ENCODE measurements at places on chromosomes 1 and 21. TPM values are rescaled to one million over a fixed set of nuclear protein-coding genes. Genes with fewer than 3 reads are reported as not detected.

- H3K4me1 ChIP-seq = peaks cover 4% of the 10 kb centered on the region
- H3K36me3 ChIP-seq = no peaks in the 10 kb centered on the region
- H3K27me3 ChIP-seq = no peaks in the 10 kb centered on the region
- peak; percentile 44 for DNase-seq
- H3K27ac ChIP-seq = no peak within 1 kb of the TSS
- peak within 1 kb of the TSS; percentile 38 for H3K4me3 ChIP-seq
These were observed at the start of gene ZNF695 for GRCh38 chr1:247007511-247008405. ZNF695 (minus strand) TSS chr1:247008057; CDS start chr1:247007908, 149 bp downstream.

DNA sequence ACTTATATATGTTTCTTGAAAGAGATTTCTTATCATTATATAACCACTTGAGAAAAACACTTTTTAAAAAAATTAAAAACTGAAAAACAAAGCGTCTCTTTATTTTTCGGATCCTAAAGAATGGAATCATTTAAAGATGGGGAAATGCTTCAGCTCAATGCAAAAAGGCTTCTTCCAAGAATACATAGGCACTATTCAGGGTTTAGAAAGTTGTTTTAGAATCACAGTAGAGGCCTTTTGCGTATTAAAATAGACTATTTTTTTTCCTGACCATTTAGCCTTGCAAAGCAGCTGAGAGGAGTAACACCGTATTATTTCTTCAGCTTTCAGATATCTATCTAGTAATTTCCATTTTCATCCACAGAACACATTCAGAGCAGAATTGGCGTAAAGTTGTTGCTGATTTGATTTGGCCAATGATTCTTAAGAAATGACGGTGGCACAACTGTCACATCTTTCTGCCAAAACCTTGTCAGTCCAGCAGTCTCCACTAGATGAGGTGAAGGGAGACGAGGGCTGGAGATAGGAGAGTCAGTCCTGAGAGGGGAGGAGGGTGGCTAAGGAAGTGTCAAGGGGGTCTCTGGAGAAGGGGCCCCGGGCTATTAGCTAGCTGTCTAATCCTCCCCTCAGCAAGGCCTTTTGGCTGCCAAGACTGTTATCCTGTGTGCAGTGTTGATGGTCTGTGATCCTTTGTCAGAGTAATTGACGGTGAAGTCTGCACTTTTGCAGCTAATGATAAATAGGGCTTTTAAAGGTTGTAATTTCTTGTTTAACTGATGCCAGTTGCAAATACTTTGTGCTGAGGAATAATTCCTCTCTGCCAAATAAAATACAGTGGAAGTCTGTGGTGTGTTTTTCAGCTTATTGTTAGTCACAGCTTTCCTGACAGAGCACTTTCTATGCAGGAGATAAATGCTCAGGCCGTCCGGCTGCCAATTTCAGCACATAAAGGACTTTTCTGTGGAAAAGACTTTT, 34.7 kb downstream of the PRRX1 start:
- H3K27me3 ChIP-seq = no peaks in the 10 kb centered on the region
- no peak overlapping the region for H3K4me3 ChIP-seq
- DNase-seq = no peak
- H3K36me3 ChIP-seq = no peaks in the 10 kb centered on the region

DNA sequence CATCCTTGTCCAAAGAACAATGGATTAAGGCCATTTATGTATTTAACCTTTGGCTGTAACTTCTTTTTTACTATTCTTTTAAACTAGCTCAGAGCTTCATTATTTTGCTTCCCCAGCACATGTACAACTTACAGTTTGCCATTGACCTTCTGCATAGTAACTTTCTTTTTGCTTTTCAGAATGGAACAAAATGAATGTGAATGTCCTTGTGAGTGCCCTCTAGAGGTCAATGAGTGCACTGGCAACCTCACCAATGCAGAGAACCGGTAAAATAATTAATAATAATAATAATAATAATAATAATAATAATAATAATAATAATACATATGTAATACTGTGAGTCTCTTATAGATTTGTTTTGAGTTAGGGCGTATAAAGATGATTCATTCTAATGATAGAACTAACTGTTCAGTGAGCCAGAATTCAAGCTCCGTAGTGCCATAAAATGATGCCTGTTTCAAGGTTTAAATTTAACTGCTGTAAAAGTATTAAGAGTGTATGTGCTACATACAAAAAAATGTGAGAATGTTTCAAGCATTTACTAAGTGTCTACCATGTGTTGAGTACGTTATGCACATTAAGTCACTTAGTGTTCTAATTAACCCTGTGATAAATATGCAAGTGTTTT, 69.0 kb upstream of the RAVER2 start:
- no peaks in the 10 kb centered on the region for H3K27me3 ChIP-seq
- H3K4me3 ChIP-seq = no peak overlapping the region
- H3K36me3 ChIP-seq = no peaks in the 10 kb centered on the region

- H3K27ac ChIP-seq = no peak overlapping the region
- H3K36me3 ChIP-seq = no peaks in the 10 kb centered on the region
- no peak for DNase-seq
- H3K4me3 ChIP-seq = no peak overlapping the region
- H3K4me1 ChIP-seq = no peaks in the 10 kb centered on the region
These were observed 47.7 kb upstream of the DNAH14 start for GRCh38 chr1:224881762-224882211.

GRCh38 chr1:81114191-81114590, 686.5 kb upstream of the ADGRL2 start:
- no peaks in the 10 kb centered on the region for H3K36me3 ChIP-seq
- no peak overlapping the region for H3K4me3 ChIP-seq
- no peak overlapping the region for H3K27ac ChIP-seq
- H3K27me3 ChIP-seq = no peaks in the 10 kb centered on the region

DNA sequence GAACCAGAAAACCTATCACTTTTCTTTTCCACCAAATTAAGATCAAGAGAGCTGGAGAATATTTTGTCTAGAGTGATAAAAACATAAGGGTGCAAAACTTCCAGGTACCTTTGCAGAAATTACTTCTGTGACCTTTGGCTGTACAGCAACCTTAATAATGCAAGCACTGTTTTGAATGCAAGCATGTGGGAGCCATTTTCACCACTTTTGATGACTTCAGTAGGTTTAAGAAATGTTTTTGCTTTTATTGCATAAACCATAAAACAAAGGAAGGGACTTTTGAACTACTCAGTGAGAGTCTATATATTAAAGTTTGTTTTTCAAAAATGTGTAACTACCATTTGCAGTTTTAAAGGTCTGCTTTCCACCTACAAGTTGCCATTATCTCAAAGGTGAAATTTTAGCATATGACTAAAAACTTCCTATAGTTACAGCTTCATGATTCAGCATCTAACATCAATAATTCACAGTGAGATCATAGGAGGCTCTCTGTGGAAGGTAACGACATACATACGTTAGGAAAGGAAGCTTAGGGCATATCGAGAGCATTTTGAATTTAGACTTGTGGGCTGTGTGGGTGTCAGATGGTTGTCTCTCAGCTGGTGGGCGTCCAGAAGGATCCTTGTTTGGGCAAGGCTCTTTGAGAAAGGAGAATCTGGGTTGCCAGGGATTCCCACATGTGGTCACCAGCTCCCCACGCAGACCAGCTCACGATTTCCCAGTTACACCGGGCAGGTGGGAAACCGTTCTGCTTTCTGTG, 1.1 kb upstream of the GADD45A start:
- no peaks in the 10 kb centered on the region for H3K27me3 ChIP-seq
- H3K4me3 ChIP-seq = peak overlapping the region; percentile 77
- DNase-seq = peak; percentile 47
- H3K36me3 ChIP-seq = peaks cover 16% of the 10 kb centered on the region
- H3K27ac ChIP-seq = peak overlapping the region; percentile 80

DNA sequence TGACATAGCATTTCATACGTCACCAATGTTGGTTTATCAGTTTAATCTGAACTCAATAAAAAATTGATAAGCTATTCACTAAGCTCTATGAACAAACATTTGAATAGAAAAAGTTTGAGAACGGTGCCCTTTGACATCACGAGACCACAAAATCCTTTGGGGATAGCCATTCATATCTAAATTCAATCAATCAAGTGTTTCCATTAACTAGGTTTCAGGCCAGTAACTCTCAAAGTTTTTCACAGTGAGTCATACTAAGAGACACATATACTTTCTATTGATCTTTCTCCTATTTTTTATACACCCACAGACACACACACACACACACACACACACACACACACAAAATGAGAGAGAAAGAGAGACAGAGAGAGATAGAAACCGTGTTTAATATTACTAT, 235.4 kb upstream of the SNX7 start:
- no peak for DNase-seq
- no peaks in the 10 kb centered on the region for H3K27me3 ChIP-seq
- H3K4me1 ChIP-seq = no peaks in the 10 kb centered on the region
- H3K36me3 ChIP-seq = no peaks in the 10 kb centered on the region

GRCh38 chr21:37675202-37675801, 241.0 kb downstream of the KCNJ6 start:
- H3K4me3 ChIP-seq = no peak overlapping the region
- H3K27ac ChIP-seq = no peak overlapping the region
- H3K4me1 ChIP-seq = no peaks in the 10 kb centered on the region

The MAPKAPK2 gene
- total RNA-seq = 66.5 TPM

GRCh38 chr1:21524686-21525339, 15.6 kb downstream of the ALPL start:
- peak; percentile 66 for DNase-seq
- no peaks in the 10 kb centered on the region for H3K4me1 ChIP-seq
- no peaks in the 10 kb centered on the region for H3K27me3 ChIP-seq
- peak overlapping the region; percentile 30 for H3K27ac ChIP-seq

DNA sequence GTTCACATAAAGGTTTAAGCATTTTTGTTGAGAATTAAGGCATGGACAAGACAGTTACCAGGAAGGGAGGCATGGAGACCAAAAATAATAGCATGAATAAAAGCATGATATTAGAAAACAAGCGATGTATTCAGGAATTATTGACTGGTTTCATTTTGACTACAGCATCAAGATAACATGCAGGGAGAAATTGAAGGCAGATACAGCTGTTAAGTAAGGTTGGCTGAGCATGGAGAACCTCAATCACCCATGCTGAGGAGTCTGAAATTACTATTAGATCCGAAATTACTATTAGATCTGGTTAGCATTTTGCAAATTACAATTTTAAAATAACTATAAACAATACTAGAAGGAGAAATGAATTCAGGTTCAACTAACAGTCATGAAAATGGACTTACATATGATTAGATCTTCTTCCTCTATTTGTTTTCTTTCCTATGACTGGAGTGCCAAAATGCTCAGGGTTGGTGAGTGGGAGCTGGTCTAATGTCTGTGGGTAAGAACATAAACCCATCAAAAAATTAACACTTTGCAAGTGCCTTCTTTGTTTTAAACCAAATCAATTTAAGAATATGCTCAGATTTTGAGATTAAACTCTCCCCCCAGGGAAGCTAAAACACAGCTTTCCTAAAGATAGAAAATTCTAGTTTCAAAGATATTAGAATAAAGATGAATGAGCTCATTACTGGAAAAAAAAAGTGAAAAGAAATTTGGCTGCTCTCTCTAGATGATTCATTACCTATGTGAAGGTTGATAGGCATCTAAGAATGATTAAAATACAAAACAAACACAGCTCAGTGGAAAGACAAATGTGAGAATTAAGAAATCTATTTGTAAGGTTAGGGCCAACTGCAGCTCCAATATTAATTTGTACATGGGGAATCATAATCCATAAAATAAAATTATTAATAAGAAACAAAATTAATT, 81.7 kb downstream of the ARID4B start:
- H3K27me3 ChIP-seq = no peaks in the 10 kb centered on the region
- H3K4me1 ChIP-seq = no peaks in the 10 kb centered on the region
- no peak overlapping the region for H3K27ac ChIP-seq
- H3K4me3 ChIP-seq = no peak overlapping the region

DNA sequence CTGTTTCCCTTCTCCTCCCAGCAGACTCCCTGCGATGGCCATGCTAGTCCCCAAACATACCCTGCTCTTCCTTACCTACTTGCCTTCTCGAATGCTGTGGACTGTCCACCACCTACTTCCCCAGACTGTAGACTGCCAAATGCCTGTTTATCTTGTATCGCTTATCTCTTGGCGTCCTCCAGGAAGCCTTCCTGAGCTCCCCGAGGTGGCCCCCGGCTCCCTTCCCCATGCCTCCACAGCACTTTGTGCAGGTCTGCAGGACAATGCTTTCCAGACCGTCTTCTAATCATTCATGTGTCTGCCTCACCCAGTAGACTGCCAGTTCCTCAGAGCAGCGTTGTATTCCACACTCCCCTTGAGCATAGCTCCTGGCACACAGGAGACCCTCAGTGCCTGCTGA, 41.7 kb downstream of the RHBG start:
- no peaks in the 10 kb centered on the region for H3K36me3 ChIP-seq
- no peaks in the 10 kb centered on the region for H3K4me1 ChIP-seq
- no peaks in the 10 kb centered on the region for H3K27me3 ChIP-seq
- H3K27ac ChIP-seq = no peak overlapping the region

DNA sequence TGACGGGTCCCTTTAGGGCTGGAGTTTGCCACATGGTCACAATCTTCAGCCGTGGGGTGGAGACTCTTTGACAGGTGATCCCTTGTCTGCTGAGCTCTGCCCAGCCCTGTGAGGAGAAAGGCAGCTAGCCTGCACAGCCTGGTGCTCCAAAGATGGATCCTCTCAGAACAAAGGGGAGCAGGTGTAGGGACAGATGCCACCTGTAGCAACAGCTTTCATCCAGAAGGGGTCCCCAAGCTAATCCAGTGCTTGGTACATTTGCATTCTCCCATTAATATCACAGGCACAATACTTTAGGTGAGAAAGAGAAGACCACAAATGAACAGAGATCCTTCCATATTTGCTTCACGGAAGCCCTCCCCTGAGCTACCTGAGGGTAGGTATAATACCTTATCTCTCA, 93.2 kb downstream of the CCDC185 start:
- H3K27me3 ChIP-seq = no peaks in the 10 kb centered on the region
- no peak overlapping the region for H3K27ac ChIP-seq
- no peaks in the 10 kb centered on the region for H3K36me3 ChIP-seq
- DNase-seq = no peak
- H3K4me3 ChIP-seq = no peak overlapping the region
- H3K4me1 ChIP-seq = no peaks in the 10 kb centered on the region

GRCh38 chr1:177425199-177425598, 254.4 kb downstream of the BRINP2 start:
- no peaks in the 10 kb centered on the region for H3K27me3 ChIP-seq
- no peaks in the 10 kb centered on the region for H3K4me1 ChIP-seq
- no peak overlapping the region for H3K27ac ChIP-seq
- no peaks in the 10 kb centered on the region for H3K36me3 ChIP-seq

The ATP5PB gene
- total RNA-seq = 271 TPM

The BRINP2 gene
- total RNA-seq = not detected

DNA sequence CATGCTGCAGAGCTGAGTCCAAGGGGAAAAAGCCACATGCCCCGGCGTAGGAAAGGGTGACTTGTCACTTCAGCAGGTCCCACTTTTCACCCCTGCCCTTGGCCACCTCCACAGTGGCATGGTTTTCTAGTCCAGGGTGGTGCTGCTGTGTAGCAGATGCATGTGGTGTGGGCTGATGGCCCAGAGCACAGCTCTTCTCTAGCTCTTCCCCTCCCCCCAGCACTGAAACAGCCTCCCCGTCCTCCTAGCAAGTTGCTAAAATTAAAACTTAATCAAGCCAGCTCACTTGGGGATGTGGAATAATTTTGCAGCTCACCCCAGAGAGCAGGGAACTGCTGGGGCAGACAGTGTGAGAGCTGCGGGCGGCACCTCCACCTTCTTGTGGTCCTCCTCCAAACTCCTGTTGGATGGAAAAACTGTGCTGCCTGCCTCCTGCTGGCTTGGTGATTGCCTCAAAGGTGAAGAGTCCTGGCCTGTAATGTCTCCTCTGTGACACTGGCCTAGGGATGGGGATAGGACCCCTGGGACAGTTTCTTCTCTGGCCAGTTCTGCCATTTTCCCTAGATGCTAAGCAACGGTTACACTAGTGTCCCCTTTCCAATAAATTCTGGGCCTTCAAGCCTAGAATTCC, 91.6 kb downstream of the RNF220 start:
- DNase-seq = no peak
- no peak overlapping the region for H3K27ac ChIP-seq
- H3K27me3 ChIP-seq = no peaks in the 10 kb centered on the region
- no peak overlapping the region for H3K4me3 ChIP-seq
- no peaks in the 10 kb centered on the region for H3K4me1 ChIP-seq

Data from Peyer's patch (tissue), 4 donors.